ENCODE measurements at places on chromosomes 6 and 20.
A peak's percentile ranks its signal among the peaks of the same experiment; 100 is the strongest.

GRCh38 chr6:16873698-16874097, 112.4 kb upstream of the ATXN1 start:
- no peak for DNase-seq

- DNase-seq = peak; percentile 66
Measured at GRCh38 chr6:73969971-73970970, 274.3 kb downstream of the CD109 start.

DNA sequence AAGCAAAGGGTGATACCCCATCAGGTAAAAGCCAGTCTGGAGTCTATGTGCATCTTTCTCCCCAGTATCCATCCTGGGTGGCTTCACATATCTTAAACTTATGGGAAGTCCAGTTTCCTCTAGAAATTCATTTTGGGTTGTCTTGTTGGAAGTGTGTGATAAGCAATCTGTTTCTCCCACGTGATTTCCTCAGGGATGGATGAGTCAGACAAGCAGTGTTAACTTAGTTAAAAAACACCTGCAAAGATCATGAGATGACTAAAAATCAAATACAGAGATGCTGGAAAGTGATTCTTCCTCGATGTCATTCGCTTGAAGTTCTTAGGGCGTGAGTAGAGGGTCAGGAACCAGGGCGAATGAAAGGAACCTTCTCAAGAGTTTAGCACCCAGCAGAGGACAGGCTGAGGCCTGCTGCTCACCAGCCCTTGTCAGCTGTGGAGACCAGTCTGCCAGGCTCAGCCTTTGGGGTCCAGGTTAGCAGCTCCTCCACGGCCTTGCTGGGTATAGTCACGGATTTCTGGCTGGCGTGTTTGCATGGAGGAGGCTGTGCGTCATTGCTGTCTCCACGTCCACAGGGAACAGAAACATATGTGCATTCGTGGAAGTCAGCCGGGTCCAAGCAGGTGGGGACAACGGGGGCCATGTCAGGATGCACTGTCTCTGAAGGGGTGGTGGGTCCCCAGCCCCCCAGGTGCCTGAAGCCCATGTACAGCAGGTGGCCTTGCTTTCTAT, 2.8 kb upstream of the PNPLA1 start:
- no peak for DNase-seq

- no peak for DNase-seq
Measured at GRCh38 chr20:50058662-50059402, 54.1 kb downstream of the UBE2V1 start.

GRCh38 chr20:12414446-12415274, 497.0 kb downstream of the BTBD3 start:
- no peak for DNase-seq

DNA sequence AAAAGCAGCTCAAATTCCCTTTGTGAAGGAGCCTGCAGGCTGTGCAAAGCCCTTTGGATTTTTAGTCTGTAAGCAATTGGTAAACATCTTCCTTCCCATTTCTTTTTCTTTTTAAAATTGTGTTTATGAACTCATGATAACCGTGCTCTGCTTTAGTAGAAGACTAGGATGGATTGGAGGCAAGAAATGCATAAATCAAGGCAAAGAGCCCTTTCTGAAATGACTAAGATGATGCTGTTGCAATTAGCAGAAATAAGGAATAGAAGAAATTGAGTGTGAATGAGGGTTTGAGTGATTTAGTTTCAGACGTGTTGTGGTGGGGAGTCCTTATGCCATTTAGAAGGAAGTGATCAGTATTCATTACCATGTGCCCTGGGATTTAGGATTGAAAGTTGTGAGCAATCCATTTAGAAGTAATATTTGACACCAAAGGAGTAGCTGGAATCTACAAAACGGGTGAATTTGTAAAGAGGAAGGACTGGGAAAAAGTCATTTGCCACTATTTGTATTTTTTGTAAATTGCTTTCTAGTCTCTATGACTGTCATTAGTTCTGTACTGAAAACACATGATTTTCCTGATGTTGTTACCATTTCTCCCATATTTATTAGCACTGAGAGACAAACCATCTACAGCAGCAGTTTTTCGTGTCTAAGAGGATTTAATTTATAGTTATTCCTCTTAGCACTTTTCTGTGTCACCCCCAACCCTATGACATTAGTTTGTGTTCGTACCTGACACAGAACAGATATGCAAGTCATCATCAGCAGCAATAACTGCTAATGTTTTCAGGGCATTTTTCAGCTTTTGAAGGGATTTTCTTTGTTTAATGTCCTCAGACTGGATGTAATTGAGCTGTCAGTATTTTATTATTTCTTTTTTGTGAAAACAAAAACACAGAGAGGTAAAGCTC, 265.0 kb downstream of the UTRN start:
- no peak for DNase-seq

GRCh38 chr20:39338469-39339376, 376.6 kb downstream of the DHX35 start:
- peak; percentile 42 for DNase-seq

GRCh38 chr6:166678426-166678825, 51.4 kb upstream of the RPS6KA2 start:
- peak; percentile 14 for DNase-seq

- DNase-seq = peak; percentile 10
Measured at GRCh38 chr20:21361266-21361665, 36.1 kb downstream of the NKX2-4 start.

GRCh38 chr6:4598384-4598995, 177.7 kb upstream of the CDYL start:
- no peak for DNase-seq

GRCh38 chr20:19723813-19724430, 34.1 kb upstream of the RIN2 start:
- no peak for DNase-seq

- peak; percentile 57 for DNase-seq
Measured at GRCh38 chr6:56802584-56802983, 152.3 kb upstream of the BEND6 start.

GRCh38 chr20:63878899-63879663, 14.0 kb downstream of the TPD52L2 start:
- no peak for DNase-seq

- no peak for DNase-seq
Measured at GRCh38 chr20:57188056-57188455, 78.4 kb downstream of the BMP7 start.

DNA sequence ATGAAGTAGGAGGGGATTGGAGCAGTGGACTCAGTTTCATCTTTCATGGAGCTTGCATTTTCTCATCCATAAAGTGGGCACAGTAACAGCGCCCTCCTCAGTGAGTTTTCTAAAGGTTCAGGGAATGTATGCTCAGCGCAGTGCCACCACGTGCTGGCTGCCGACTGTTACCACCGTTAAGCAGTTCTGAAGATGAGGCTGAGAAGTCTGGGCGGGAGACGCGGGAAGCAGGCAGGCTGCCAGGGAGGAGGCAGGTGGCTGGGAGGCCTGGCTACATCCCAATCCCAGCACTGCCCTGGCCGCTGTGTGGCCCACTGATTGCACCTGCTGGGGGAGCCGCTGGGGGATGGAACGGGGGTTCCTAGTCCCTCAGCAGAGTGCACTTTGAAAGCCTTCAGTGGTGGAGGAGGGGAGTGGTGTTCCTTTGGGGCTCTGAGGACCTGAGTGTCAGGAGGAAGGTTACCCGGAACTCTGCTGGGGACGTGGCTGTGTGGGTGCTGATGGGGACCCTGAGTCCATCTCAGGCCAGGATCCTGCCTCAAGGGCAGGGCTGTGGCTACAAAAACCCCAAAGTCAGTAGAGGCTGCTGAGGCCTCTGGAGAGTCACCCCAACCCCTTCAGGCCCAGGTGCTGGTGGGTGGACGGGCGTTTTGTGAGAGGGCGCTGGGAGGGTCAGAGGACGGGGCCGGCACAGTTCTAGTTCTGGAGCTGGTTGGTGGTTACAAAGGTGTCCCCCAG, 28.0 kb upstream of the PHACTR3 start:
- no peak for DNase-seq

DNA sequence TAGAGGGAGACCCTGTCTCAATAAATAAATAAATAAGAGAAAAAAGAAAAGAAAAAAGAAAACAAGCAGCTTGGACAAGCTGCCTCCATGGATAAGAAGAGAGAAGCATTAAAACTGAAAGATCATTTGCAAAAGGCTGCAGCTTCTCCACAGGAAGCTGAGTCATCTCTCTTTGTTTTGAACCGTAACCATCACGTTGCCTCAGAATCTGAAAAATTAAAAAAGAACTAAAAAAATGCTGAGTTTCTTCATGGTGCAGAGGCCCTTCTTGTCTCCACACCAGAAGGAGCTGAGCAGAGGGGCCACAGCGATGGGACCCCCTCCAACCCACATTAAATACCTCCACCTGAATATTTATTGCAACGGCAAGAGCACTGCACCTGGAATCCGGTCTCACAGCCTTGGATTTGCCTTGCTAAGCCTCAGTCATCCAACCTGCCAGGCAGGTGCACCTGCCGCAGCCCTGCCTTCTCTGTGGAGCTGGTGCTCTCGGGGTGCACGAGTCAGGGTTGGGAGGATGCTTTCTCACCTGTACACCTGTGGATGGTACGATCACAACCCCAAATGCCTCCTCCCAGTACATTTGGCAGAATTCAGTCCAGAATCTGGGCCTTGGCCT, 28.1 kb downstream of the TOX2 start:
- DNase-seq = peak; percentile 68

DNA sequence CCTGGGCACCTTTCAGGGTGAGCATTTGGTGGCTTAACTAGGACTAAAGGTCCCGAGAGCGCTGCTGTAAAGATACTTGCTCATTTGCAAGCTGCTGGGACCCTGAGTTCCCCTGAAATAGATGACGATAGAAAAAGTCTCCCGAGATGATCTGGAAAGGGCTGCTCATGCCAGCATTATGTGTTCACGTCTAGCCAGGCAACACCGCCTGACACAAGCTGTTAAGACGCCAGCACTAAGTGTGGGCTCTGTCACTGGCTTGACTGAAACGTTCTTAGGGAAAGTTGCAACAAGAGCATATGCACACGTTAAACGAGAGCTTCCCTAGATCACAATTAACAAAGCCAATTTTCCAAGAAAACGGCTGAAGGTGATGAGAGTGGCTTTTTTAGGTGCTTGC, 113.7 kb downstream of the SLC23A2 start:
- no peak for DNase-seq

GRCh38 chr6:2970034-2970685, 1.2 kb downstream of the SERPINB6 start:
- no peak for DNase-seq

GRCh38 chr20:6053064-6053775, 640 bp downstream of the LRRN4 start:
- no peak for DNase-seq

DNA sequence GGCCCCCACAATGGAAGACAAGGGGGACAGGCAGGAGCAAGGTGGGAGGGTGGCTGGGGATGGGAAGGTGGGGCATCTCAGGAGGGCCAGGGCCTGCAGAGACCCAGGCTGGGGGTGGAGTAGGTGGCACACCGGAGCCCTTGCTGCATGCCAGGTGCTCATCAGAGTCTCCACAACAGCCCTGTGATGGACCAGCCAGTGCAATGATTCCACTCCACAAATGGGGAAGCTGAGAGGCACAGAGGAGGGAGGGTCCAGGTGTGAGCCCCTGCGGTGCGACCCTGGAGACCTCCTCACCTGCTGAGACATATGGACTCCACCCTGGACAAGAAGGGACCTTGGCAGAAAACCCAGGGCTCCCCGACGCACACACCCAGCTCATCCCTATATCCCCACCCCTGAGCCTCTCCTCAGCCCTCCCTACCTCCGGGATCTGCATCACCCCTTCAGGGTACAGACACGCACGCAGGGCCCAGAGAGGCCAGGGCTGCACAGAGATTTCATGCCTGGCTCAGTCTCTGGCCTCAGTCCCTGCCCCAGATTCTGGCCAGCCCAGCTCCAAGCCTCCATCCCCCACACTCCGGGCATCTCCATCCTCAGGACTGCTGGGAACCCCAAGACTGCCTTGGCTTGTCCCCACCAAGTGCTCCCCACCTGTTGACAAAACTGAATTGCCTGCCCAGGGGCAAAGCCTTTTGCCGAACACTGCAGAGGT, 7.1 kb upstream of the GRM4 start:
- no peak for DNase-seq

- peak; percentile 93 for DNase-seq
Measured at GRCh38 chr6:131733376-131734016, 22.7 kb upstream of the CTAGE9 start.

DNA sequence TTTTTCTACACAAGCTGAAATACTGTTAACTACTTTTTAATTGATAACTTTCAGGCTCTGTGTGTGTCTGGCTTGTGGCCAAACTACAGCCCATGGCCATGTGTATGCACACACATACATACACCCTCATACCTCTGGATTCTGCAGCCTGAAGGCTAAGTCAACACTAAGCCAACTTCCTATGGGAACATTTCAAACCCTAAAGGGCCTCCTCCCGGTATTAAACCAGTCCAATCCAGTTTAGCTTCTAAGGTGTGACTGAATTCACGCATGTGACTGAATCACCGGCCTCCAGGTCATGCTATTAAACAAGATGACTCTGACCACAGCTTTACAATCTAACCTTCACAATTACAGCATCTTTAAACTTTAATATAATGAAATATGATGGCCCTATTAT, 20.7 kb upstream of the DST start:
- DNase-seq = peak; percentile 35

- no peak for DNase-seq
Measured at GRCh38 chr6:17998003-17998402, 10.6 kb upstream of the KIF13A start.

GRCh38 chr6:167840526-167841179, 13.9 kb downstream of the AFDN start:
- no peak for DNase-seq

DNA sequence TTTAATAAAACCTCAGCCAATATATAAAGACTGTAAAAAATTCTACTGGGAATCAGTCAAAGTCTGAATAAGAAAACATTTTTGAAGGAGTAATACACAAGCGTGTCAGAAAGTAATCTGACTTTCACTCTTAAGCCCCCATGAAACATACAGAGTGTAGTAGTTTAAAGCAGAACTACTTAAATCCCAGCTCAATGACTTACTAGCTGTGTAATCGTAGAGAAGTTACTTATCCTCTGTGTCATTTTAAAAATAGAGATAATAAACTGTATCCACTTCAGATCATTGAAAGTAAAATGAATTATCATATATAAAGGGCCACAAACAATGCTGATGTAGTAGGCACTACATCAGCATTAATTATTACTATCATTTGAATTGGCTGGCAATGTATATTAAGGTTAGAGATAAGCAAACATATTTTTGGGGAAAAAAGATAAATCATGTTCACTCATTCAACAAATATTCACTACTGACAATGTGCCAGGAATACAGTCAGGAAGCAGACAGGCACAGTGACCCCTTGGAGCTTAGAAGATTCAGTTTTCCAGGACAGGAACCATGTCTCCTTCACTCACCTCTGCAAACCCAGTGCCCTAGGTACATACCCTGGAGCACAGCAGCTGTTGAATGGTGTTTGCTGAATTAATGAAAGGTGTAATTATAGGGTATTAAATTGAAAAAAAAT, 14.4 kb downstream of the REPS1 start:
- peak; percentile 78 for DNase-seq

GRCh38 chr20:40887105-40887504, 141.5 kb upstream of the TOP1 start:
- no peak for DNase-seq

DNA sequence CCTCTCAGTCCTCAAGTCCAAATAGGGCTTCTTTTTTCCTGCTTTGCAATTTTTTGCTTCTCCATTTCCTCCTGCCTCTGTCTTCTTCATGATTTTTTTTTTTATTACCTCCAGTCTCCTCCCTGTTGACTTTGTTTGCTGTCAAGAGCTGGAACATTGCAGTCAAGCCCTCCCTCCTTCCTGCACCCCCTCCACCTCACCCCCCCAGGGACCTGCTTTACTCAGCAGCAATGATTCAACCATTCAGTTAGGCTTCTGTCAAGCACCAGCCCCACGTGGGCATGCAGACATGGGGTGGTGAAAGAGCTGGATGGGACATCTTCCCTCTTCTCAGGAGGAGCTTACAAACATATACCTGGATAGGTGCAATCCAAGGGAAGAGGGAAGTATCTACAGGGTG, 142.4 kb downstream of the LRFN2 start:
- peak; percentile 44 for DNase-seq

- DNase-seq = no peak
Measured at GRCh38 chr6:42871711-42872110, 7.7 kb upstream of the RPL7L1 start.

All from fibroblast of mammary gland (primary cell).